SJCRH30 (cell line): ENCODE measurements at places on chromosomes 5 and 9. TPM values are rescaled to one million over a fixed set of nuclear protein-coding genes. Genes with fewer than 3 reads are reported as not detected.

Gene PTGES
- 0.76 and 0.91 TPM in 2 replicates for total RNA-seq

Gene ZFP62
- 31.5 and 43.1 TPM in 2 replicates for total RNA-seq

Gene CAMK2A
- total RNA-seq, result 0.41 and 0.42 TPM in 2 replicates

Gene ADAMTS13
- 0.42 and 0.43 TPM in 2 replicates for total RNA-seq

Gene LNPEP
- 28.2 and 35.3 TPM in 2 replicates for total RNA-seq

Gene PHF24
- not detected in 2 replicates for total RNA-seq

Gene LRSAM1
- 5.8 and 7.3 TPM in 2 replicates for total RNA-seq

Gene HAVCR1
- total RNA-seq, result 0.18 TPM in 1 of 2 replicates, not detected in the other

Gene RGS7BP
- total RNA-seq, result not detected in 2 replicates

Gene DNLZ
- total RNA-seq, result 17.0 and 19.4 TPM in 2 replicates

Gene RIGI
- total RNA-seq, result 4.2 and 4.4 TPM in 2 replicates

Gene EIF4EBP3
- 0.57 and 1.3 TPM in 2 replicates for total RNA-seq

Gene PCDHGB2
- 8.9 and 9.8 TPM in 2 replicates for total RNA-seq

Gene SCAMP1
- 51.0 and 54.4 TPM in 2 replicates for total RNA-seq

Gene PCDHA5
- 0.08 and 0.18 TPM in 2 replicates for total RNA-seq

Gene SLC6A7
- total RNA-seq, result not detected in 2 replicates

Gene FCN2
- total RNA-seq, result not detected in 2 replicates

Gene PLAC8L1
- total RNA-seq, result 0.33 TPM in 1 of 2 replicates, not detected in the other

Gene BAAT
- 0.10 TPM in 2 replicates for total RNA-seq

Gene TESK1
- 9.2 and 10.1 TPM in 2 replicates for total RNA-seq

Gene DMRTA1
- 1.4 and 1.6 TPM in 2 replicates for total RNA-seq

Gene RNF180
- 0.41 and 0.65 TPM in 2 replicates for total RNA-seq

Gene FBP2
- total RNA-seq, result not detected in 2 replicates

Gene FOXI1
- not detected in 2 replicates for total RNA-seq

Gene HCN1
- total RNA-seq, result under 0.01 TPM in 1 of 2 replicates, not detected in the other

Gene EGFL7
- total RNA-seq, result 0.71 and 0.81 TPM in 2 replicates

Gene POLR1E
- 40.6 and 41.9 TPM in 2 replicates for total RNA-seq

Gene FBN2
- total RNA-seq, result 43.8 and 45.1 TPM in 2 replicates

Gene SLC6A19
- not detected in 2 replicates for total RNA-seq

Gene IQGAP2
- 8.5 and 11.4 TPM in 2 replicates for total RNA-seq
